A549 treated with CpdA at 1 μM for 4 hours (cell line): ENCODE measurements at places on chromosomes 2 and 18. TPM values are rescaled to one million over a fixed set of nuclear protein-coding genes. Genes with fewer than 3 reads are reported as not detected.

Gene GMCL1
- total RNA-seq = 9.0 to 11.8 TPM (median 10.5 TPM) in 5 replicates

Gene NAT8
- not detected in 5 replicates for total RNA-seq

Gene DTYMK
- total RNA-seq = 112 to 148 TPM (median 134 TPM) in 5 replicates

Gene PER2
- 3.0 to 3.6 TPM (median 3.3 TPM) in 5 replicates for total RNA-seq

Gene ASB18
- not detected in 5 replicates for total RNA-seq

Gene CD8B2
- not detected in 5 replicates for total RNA-seq

Gene ATP6V1B1
- 1.5 to 2.5 TPM (median 2.4 TPM) in 4 of 5 replicates, not detected in the other for total RNA-seq

Gene DOCK10
- 43.4 to 56.2 TPM (median 46.6 TPM) in 5 replicates for total RNA-seq

Gene DPYSL5
- 3.6 to 5.9 TPM (median 5.2 TPM) in 5 replicates for total RNA-seq

Gene SLC9A2
- 3.0 to 3.9 TPM (median 3.3 TPM) in 5 replicates for total RNA-seq

Gene PSMA8
- total RNA-seq = not detected in 5 replicates

Gene ATP8B1
- 8.6 to 11.9 TPM (median 9.7 TPM) in 5 replicates for total RNA-seq

Gene SNTG2
- total RNA-seq = not detected in 5 replicates

Gene DNPEP
- 52.1 to 66.4 TPM (median 56.1 TPM) in 5 replicates for total RNA-seq

Gene ARPC2
- 277 to 304 TPM (median 293 TPM) in 5 replicates for total RNA-seq

Gene ASXL3
- total RNA-seq = not detected in 5 replicates

Gene ST8SIA3
- total RNA-seq = not detected in 5 replicates

Gene SERPINB2
- 0.06 to 0.08 TPM (median 0.07 TPM) in 3 of 5 replicates, not detected in the others for total RNA-seq

Gene PMAIP1
- 11.6 to 14.9 TPM (median 12.5 TPM) in 5 replicates for total RNA-seq

Gene SERPINB7
- total RNA-seq = 1.7 to 3.3 TPM (median 2.8 TPM) in 5 replicates

Gene DCC
- not detected in 5 replicates for total RNA-seq

Gene GAREM1
- total RNA-seq = 2.1 to 2.8 TPM (median 2.4 TPM) in 5 replicates

Gene VIT
- total RNA-seq = not detected in 5 replicates

Gene DPP4
- total RNA-seq = 0.33 to 0.76 TPM (median 0.59 TPM) in 5 replicates

Gene AOX1
- total RNA-seq = 2.5 to 3.8 TPM (median 2.9 TPM) in 5 replicates

Gene BOK
- total RNA-seq = 21.8 to 34.1 TPM (median 29.4 TPM) in 5 replicates

Gene PHOSPHO2
- total RNA-seq = 3.0 to 4.2 TPM (median 3.4 TPM) in 5 replicates

Gene VIL1
- total RNA-seq = 0.10 to 0.95 TPM (median 0.36 TPM) in 5 replicates

Gene ANKRD29
- 11.8 to 15.5 TPM (median 13.5 TPM) in 5 replicates for total RNA-seq

Gene RUFY4
- not detected in 5 replicates for total RNA-seq
